Left lobe of liver (tissue), 2 donors: ENCODE measurements at places on chromosomes 12 and 14. TPM values are rescaled to one million over a fixed set of nuclear protein-coding genes. Genes with fewer than 3 reads are reported as not detected.

GRCh38 chr14:89165189-89166181 lies 251.5 kb downstream of the FOXN3 start:
- no peak for DNase-seq

DNA sequence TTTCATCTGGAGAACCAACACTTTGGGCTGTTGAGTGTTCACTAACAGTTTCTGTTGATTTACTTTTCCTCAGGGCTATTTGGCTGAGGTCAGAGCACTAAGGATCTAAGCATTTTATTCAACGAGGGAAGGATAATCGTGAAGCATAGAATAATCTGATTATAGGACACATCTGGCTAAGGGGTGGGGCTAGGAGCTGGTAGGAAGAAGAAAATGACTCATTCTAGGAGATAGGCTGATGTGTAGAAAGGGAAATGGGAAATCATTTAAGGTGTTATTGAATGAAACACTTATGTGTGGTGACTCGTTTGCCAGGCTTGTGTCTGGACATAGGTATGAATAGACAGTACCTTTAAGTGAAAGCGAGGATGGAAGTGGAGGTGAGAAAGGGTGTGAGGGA lies 167.2 kb downstream of the ETNK1 start:
- DNase-seq, result no peak

DNA sequence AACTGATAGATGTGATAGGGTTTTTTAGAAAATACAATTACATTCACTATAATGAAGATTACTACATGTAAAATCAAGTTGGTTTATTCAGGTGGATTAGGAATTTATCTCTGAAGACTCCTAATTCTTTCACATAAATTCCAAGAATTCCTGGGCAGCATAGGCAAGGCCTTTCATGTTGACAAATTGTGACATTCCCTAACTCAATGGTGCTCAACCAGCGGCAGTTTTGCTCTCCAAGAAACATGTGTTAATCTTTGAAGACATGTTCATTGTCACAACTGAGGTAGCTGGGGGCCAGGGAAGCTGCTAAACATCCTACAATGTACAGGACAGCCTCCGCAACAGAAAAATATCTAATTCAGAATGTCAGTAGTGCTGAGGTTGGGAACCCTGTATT lies 46.3 kb downstream of the PTPRQ start:
- DNase-seq, result no peak

TBX5 gene
- total RNA-seq, result not detected

GRCh38 chr14:78164226-78164853 lies 5.8 kb upstream of the NRXN3 start:
- no peak for DNase-seq

- no peak for DNase-seq
Observed at GRCh38 chr12:108551535-108551934, 9.4 kb downstream of the SART3 start.

DNA sequence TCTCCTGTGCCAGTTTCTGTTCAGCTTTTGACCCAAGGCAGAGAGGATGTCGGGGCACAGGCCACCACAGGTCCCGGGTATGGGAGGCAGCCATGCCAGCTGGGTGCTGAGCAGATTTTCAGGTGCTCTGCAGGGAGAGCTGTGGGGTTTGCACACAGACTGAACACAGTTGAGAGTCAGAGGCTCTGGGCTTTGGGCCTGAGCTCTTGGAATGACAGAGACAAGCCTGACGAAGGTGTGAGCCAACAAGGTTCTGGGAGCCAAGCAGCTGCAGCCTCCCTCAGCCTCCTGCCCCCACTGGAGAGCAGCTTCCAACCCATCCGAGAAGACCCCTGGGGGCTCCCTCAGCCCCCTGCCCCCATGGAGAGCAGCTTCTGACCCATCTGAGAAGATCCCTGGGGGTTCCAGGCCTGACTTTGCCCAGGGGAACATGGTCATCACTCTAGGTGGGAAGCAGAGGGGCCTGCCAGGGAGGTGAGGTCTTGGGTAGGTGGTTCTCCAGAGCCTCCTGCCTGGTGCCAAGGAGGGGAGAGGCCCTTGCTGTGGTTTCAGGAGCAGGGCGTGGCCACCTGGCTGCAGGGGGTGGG lies 13.8 kb downstream of the FBRSL1 start:
- DNase-seq, result no peak

GRCh38 chr12:25456474-25456873 lies 96.6 kb downstream of the LMNTD1 start:
- no peak for DNase-seq

RTL1 gene
- not detected for total RNA-seq

APEX1 gene
- total RNA-seq, result 50.9 TPM

LHX5 gene
- not detected for total RNA-seq

DNA sequence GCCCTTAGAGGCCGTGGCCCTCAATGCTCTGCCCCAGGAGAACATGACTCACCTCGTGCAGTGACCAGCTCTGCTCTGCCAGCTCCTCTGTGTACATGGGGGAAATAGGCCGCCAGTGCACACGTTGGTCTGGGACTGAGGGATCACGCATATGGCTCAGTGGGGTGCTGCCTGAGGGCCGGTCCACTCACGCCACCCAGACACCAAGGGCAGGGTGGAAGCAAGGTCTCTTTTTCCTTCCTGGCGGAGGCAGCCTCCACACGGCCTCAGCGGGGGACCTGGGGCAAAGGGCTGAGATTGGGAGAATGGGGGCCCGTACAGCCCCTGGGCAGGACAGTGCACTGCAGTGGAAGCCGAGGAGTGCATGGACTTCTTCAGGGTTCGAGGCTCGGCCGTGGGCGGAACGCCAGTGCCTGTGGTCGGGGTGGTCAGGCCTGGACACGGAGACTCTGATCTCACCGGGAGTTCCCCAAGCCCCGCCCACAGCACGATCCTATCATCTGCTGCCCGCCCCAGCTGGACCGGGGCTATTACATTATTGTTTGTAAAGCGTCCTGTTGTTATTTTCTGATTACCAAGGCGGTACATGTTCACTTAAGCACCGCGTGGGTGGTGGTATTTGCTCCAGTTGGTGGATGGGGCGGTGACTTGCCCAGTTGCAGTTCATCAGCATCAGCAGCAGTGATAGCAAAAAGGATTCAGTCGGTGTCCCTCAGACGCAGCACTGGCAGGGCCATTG lies 38.8 kb upstream of the TDRD9 start:
- DNase-seq, result peak; percentile 84

GRCh38 chr12:96157427-96157826 lies 36.7 kb upstream of the ELK3 start:
- DNase-seq, result no peak

GRCh38 chr12:12807970-12808702 lies 5.0 kb upstream of the DDX47 start:
- DNase-seq, result no peak

- DNase-seq, result no peak
Observed at GRCh38 chr12:122935318-122935717, 30.9 kb downstream of the ABCB9 start.

DNA sequence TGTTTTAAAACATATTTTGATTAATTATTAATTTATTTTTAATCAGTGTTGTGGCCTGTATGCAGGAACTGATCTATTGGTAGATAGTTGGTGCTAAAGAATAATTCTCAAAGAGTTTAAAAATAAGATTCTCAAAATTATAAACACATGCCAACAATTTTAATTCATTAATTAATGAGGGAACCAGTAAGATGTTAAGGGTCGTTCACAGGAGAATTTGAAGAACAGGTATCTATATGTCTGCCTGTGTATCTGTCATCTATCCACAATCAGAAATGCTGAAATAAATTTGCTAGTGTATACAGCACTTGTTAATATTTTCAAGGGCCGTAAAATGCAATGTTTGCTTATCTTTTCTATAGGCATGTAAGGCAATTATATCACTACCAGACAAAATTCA lies 18.4 kb downstream of the DAAM1 start:
- DNase-seq, result no peak

DNA sequence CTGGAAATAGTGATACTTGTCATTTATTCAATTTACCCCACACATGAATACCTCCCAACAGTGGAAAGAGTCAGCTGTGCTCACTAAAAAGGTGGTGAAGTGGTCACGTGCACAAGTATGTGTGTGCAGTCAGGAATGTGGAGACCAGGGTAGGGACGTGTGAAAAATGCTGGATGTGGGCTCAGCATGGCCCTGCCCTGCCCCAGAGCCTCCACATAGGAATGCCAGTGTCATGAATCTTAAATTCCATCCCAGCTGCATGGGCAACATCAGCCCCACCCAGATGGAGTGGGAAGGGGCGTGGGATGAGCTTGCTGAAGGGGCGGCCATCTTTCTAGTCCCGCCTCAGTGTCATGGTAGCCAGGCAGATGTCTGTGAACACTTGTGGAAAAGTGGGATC lies 87.7 kb downstream of the C12orf75 start:
- no peak for DNase-seq

RIC8B gene
- total RNA-seq, result 9.6 TPM

INHBC gene
- total RNA-seq, result 51.9 TPM

- DNase-seq, result no peak
Observed at GRCh38 chr14:37417833-37418232, 177.2 kb downstream of the FOXA1 start.

CELA1 gene
- not detected for total RNA-seq

DNA sequence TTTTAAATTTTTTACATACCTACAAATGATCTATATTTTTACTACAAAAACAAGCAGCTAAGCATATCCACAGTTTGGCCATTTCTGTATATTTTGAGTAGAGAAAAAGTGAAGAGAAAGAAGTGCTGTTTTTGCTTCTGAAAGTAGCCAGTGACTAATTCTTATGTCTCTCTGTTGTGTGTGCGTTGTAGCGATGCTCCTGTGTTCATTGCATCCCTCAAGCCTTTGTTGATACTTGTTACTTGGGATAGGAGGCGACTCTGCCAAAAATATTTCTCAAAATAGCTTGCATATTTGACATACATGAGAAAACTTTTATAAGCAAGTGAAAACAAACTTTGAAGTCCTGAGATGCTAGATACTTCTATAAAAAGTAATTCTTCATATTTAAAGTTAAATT lies 714.1 kb downstream of the FSCB start:
- no peak for DNase-seq
